Neuronal stem cell (in vitro differentiated cells): ENCODE measurements at places on chromosomes 13 and 19.

DNA sequence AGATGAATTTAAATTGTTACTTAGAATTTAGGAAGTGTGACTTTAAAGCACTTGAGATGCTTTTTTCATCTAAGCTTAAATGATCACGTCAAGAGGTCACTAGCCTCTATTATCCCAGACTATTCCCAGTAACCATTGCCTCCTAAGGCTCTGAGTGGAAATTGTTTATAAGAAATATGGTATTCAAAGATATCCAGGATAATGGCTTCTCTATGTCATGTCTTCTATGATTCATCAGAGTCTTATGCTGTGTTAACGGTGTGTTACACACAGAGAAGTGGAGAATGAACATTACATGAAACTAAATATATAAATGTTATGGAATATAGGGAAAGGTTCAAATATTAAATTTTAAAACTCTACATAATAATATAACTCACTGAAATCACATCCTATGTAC is 79.8 kb upstream of the NBEA start:
- no peak for DNase-seq

GRCh38 chr13:95605448-95606125 is 38.9 kb downstream of the DZIP1 start:
- no peak for DNase-seq

DNA sequence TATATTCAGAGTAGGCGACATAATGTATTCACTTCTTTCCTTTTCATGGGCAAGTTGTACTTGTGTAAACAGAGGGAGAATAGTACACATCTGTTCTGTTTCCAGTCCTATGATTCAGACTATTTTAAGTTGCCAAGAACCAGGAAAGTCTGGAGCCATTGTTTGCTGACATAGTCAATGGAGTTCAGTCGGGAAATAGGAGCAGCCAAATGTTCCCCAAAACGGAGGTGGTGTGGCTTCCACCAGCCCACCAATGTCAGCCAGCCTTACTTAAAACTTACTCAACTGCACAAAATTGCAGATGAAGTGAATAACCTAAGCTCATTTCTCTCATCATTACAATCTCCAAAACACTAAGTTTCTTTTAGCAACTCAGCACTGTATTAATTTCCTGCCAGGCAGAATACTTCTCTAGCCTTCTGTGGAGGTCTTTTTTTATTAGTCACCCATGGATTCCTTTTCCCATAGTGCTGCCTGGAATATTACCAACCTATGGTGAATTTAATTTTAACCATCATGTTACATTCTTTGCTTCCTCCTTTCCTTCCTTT is 22.3 kb upstream of the CSNK1A1L start:
- DNase-seq = no peak

- DNase-seq = no peak
These were observed 27.4 kb upstream of the VN1R4 start for GRCh38 chr19:53294786-53295441.

- DNase-seq = no peak
These were observed 3.2 kb downstream of the NFIC start for GRCh38 chr19:3369337-3370213.

- DNase-seq = peak; percentile 56
These were observed 785 bp upstream of the USF2 start for GRCh38 chr19:35267818-35268535.

DNA sequence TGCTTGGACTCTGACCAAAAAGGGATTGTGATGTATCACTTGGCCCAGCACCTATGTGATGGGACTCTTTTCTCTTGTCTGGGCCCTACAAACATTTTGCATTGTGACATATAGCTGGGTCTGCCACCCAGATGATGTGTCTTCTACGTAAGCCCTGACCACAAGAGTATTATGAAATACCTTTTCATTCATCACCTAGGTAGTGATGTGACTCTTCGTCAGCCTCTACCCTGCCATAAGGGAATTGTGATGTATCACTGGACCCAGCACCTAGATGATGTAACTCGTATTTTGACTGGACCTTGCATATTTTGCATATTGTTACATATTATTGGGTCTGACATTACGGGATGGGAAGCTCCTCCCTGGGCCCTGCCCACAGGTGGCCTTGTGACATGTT is 29.7 kb upstream of the ZNF681 start:
- DNase-seq = no peak

GRCh38 chr19:31506102-31506501 is 156.9 kb upstream of the TSHZ3 start:
- DNase-seq = no peak
